Stimulated activated CD8-positive, alpha-beta memory T cell treated with anti-CD3 and anti-CD28 coated beads, Interleukin-15, amount 100 ng/mL, for 4 hours (primary cell): ENCODE measurements at places on chromosomes 2 and 18.

DNA sequence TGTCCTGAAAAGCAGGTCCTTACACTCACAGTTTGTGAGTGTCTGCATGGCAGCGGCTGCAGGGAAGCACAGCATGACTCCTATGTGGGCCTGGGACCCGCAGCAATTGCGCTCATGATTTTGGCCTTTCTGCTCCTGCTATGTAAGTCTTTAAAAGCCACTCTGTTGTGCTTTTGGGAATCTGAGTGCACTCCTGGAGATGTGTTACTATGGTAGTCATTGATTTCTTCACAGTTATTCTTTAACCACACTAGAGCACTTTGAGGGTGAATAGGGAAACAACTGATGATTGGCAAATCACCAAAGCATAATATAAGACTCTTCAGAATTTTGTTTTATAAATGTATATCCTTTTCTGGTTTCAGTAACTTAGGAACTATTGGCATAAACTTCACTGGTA lies 40.9 kb downstream of the DSG2 start:
- DNase-seq, result no peak

GRCh38 chr2:182717416-182717815 lies 1.4 kb downstream of the DNAJC10 start:
- no peak for DNase-seq

DNA sequence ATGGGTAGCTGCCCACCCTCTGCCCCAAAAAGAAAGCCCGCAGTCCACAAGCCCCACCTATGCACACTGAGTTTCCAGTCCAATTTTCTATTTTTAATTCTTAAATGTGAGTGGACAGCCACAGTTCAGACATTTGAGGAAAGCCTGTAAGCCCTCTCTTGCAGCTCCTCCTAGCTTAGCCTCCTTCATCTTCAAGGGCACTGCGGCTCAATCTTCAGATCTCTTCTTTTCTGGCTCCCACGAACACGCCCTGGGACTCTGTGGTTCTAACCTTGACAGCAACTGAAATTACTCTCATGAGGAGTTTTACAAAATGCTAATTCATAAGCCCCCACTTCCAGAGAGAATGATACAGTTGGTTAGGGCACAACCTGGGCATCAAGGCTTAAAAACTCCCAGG lies 144.0 kb downstream of the MSH2 start:
- DNase-seq, result no peak

GRCh38 chr2:40028792-40029488 lies 249.9 kb upstream of the THUMPD2 start:
- DNase-seq, result no peak

- DNase-seq, result no peak
These were observed 1.8 kb upstream of the ARID5A start for GRCh38 chr2:96534701-96535181.

DNA sequence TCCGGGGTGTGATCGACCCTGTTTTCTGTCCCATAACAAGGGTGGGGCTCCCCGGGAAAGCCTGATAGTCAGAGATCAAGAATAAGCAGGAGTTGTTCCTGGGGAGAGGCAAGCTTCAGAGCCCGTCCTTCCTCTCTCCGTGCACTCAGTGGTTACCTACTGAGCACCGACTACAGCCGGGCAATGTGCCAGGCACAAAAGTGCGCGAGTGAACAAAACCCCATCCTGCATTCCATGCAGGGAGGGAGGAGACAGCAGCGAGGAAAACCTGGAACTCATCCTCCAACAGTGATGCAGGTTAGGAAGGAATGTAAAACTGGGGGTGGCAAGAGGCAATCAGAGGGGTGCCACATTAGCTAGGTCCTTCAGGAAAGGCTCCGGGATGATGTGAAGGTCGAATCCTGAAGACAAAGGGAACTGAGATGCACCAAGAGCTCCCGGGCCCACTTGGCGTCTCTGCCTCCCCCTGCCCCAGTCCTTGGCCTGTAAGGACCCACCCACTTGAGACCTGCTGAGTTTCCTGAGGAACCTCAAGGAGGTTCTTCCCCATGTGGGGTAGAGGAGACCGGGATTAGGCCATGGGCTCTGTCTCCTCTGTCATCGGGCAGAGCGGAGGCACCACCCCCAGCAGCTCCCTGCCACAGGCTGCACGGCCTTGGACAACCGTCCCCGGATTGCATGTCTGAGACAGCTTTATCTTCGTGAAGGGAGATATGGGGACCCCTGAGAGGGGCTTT lies 198.2 kb downstream of the NDUFA10 start:
- no peak for DNase-seq

DNA sequence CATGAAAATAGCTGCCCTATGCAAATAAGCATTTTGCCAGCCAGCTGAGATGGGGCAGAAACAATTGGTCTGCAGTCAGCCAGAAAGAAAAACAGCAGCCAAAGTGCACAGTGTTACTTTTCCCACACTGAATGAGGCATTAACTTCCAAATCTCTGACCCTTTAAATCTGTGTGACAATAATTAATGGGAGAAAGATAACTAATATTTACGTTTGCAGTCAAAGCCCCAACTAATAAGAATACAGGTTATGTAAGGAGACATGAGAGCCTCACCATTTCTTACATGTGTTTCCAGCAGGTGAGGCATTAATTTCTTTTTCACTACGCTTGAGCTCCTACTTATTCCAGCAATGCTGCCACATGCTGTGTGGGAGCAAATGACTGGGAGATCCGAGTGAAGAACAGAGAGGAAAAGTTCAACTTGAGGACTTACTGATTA lies 339.0 kb downstream of the SATB2 start:
- DNase-seq, result no peak

- no peak for DNase-seq
These were observed 40.8 kb downstream of the TSN start for GRCh38 chr2:121796239-121796638.

GRCh38 chr2:74416778-74417177 lies 4.6 kb downstream of the C2orf81 start:
- DNase-seq, result no peak

DNA sequence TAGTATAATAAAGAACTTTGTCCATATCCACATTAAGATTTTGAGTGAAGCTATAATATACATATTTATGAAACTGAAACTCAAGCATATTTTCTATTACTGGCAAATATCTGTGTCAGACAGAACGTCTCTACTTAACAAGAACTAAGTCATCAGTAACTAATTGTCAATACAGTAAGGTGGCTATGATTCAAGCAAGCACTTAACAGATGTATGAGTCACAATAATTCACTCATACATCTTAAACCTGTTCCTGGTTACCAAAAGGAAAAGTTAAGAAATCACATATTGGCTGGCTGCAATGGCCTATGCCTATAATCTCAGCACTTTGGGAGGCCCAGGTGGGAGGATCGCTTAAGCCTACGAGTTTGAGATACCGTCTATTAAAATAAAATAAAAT lies 96.0 kb downstream of the SOS1 start:
- DNase-seq, result no peak

GRCh38 chr2:224263571-224264043 lies 138.3 kb downstream of the FAM124B start:
- DNase-seq, result no peak

DNA sequence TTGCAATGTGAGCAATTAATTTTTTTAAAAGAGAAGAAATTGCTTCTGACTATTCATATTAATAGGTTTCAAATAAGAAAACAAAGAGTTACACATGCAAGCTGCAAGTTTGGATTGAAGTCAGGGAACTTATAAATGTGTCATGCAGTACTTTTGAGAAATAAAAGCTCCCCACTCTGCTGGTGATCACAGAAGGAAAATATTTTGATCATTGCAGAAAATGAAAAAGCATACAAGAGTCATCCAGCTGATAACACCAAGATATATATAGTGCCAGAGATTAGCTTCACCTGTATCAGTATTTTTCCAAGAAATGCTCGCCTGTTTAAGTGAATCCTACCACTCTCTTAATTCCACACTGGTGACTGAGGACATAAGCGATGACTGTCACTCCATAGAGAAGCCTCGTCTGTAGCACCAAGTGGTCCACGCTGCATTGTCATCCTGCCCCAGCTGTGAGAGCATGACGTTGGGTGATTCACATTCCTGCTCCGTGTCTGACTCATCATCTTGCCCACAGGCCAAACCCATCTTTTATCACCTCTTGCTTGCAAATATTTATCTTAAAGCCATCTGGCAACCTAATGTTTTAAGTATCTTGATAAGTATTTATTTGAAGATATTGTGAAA lies 178.0 kb downstream of the ASXL3 start:
- DNase-seq, result no peak

DNA sequence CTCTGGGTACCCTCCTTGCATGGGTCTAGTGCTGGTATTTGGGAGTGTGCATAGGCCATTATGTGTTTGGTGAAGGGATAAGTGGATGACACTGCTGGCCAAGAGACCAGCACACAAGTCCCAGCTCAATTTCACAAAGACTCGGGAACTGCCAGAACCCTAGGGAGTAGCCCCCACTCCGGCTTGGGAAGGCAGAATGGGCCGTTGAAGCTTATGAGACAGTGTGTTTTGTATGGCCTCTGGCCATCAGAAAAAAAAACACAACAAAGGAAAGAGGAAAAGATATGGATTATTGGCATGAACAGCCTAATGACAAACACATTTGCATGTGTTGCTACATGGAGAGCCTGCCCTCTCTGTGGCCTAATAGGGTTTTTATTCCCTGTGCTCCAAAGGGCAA lies 144.2 kb downstream of the TTC32 start:
- DNase-seq, result no peak
